Esophagus squamous epithelium (tissue), 5 donors: ENCODE measurements at places on chromosomes 12 and 14.

- no peak for DNase-seq
Measured at GRCh38 chr12:130026608-130027176, 122.9 kb upstream of the TMEM132D start.

- no peak for DNase-seq
Measured at GRCh38 chr12:132873724-132874123, 13.7 kb downstream of the CHFR start.

- no peak for DNase-seq
Measured at GRCh38 chr14:30078811-30079402, 151.3 kb upstream of the PRKD1 start.

DNA sequence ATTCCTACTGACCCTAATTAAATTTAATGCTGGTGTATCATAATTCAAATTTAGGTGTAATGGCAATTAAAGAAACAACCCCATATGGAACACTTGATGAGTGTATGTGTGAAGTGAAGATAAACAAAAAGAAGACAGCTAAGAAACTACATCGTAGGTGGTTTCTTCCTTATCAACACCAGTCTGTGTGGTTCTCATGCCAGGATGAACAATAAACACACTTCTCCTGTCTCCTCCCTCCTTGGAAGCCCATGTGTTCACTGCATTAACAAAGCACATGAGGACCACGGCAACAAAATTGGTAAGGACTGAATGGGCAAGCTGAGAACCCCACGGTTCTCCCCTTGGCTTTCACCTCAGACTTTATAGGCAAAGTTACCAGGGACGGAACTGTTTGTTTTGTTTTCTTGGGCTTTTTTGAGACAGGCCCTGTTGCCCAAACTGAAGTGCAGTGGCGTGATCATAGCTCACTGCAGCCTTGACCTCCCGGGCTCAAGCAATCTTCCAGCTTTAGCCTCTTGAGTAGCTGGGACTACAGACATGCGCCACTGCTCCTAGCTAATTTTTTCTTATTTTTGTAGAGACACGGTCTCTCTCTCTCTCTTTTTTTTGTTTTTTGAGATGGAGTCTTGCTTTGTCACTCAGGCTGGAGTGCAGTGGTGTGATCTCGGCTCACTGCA, 71.0 kb downstream of the TRAFD1 start:
- DNase-seq: no peak

- DNase-seq: no peak
Measured at GRCh38 chr14:55317542-55318306, 46.5 kb downstream of the FBXO34 start.

DNA sequence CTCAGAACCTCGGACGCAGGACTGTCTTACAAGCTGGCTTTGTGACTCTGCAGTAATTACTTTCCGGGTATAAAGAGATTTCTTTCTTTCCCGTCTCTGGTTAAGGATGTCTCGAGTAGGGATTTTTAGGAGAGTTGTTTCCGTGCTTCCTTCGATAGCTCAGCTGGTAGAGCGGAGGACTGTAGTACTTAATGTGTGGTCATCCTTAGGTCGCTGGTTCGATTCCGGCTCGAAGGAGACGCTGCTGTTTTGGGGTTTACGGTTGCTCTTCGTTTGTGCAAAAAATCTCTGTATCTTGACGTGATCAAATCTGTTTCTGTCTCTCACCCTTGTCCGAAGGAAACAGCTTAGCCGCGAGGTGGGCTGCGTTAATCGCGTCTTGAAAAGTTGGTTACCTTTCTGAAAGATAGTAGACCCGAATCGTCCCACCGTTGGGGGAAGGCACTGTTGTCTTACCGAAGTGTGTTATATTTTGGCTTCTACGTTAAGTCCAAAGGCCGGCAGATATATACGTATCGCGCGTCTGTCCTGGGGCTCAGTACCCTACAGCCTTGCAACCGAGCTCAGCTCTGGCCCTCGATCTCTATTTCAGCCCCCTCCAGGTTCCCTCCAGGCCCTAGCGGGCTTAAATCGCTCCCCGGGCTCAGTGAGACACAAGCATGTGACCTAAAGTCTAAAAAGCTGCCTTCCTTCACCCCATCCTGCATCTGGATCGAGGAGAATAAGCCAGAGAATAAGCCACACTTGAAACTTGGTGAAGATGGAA, 1.1 kb upstream of the RNASE4 start:
- DNase-seq: no peak

- no peak for DNase-seq
Measured at GRCh38 chr12:84161296-84161695, 751.3 kb downstream of the SLC6A15 start.

DNA sequence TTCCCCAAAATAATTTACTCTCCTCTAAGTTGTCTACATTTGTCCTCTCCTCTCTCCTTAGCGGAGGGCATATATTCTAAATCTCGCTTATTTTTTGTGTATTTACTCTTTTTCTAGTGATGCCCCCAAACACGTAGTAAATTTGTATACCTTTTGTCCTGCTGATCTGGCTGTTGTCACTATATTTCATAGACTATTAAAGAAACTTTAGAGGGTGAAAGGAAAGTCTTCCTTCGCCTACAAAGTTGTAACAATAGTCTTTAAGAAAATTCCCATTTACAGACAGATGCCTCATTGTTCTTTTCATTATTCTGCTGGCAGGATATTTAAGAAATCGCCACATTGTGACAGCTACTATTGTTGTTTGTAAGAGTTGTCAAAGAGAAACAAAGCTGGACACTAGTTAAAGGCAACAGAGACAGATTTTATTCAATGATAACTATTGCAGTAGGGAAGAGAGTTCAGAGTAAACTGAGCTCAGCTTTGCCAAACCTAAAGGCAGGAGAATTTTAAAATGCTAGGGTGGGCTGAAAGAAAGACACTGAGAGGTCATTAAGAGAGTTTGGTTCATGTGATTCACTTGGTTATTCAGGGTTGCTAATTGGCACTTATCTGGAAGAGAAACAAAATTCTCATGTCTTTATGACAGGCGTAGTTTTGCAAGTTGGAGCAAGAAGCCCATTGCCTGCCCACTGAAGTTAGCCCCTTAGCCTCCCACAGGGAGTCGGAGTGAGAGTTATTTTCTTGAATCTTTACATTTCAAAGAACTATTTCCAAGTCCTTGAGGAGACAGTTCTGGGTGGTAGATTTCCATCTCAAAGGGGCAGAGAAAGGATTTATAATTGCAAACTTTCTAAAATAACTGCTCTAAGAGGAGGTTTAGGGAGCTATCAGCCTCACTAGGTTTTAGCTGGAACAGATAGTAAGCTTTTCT, 1272.5 kb upstream of the SEL1L start:
- DNase-seq: no peak

- DNase-seq: no peak
Measured at GRCh38 chr14:50362764-50363713, 33.6 kb downstream of the CDKL1 start.

DNA sequence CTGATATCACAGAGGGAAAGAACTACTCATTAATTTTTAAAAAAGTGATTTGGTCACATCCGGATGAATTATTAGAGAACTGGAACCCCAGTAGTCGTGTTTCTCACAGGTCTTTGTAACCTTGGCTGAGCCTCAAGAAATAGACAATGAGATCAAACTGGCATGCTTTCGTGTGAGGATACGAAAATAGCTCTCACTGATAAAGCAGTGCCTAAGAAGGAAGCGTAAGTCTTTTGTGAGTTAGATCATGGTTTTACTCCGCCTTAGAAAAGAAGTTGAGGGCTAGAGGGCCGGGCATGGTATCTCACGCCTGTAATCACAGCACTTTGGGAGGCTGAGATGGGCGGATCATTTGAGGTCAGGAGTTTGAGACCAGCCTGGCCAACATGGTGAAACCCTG, 33.8 kb upstream of the GALNT16 start:
- DNase-seq: no peak

- DNase-seq: no peak
Measured at GRCh38 chr14:81353691-81354323, 46.3 kb downstream of the STON2 start.

DNA sequence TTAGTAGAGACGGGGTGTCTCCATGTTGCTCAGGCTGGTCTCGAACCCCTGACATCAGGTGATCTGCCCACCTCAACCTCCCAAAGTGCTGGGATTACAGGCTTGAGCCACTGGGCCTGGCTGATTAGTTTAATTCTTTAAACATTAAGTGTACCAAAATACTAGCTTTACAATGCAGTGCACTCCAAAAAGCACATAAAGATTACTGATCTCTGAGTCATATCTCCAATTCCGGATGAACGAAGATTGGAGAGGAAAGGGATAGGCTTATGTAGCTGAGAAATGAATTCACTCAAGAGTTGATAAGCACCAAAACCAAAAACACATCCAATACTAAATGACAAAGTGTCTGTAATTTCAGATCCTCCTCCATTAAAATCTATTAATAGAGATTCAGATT, 15.1 kb downstream of the NAV3 start:
- no peak for DNase-seq

DNA sequence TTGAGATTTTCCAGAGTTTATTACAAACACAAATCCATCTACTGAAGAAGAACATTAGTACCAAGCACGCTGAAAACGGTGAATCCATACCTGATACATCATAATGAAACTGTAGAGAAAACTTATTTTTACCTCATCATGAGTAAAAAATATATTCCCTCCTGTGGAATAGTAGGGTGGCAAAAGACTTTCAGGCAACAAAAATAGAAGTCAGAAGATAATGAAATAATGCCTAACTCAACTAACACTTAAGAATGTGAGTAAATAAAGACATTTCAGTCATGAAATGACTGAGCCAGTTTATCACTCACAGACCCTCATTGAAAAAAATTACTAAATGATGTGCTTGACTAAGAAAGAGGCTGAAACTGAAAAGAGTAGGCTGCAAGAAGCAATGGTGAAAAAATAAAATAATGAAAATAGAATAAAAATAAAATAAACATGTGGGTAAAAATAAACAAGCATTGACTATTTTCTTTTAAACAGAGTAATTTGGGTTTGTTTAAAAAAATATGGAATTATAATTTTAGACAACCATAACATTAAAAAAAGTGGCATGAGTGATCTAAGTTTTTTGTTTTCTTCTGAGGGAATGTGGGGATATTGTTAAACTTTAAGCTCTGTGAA, 148.6 kb downstream of the ASCL1 start:
- DNase-seq: no peak

GRCh38 chr12:77767756-77768343, 62.8 kb upstream of the NAV3 start:
- no peak for DNase-seq

DNA sequence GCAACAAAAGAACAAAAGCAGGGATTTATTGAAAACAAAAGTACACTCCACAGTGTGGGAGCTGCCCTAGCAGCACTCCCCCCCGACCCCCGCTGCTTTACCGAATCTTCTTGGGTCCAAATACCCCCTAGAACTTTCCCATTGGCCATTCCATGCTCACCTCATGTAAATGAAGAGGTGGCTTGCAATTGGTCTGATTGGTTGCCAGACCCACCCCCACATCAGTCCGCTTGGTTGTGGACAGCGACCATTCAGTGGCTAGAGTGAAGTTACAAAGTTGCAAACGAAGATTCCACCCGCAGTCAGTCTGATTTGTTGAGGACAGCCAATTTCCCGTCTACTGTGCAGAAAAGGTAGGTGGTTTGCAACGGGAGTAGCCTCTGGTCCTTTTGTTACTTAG, 3.9 kb downstream of the STYX start:
- DNase-seq: no peak

DNA sequence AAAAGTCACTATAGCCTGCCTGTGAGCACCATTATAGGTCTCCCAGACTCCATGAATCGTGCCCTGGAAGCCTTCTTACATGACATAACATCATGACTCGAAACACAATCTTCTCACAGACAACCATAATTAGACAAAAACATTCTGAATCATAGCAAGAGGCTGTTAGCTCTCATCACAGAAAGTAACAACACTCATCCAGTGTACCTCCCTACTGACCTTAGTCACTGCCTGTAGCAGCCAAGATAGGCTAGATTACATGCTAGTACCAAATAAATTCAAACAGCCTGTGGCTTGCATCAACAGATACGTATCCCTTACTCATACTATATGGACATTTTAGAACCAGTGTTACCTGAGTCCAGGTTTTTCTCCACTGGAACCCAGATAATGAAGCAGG, 663.8 kb upstream of the FOXG1 start:
- no peak for DNase-seq

GRCh38 chr14:36967892-36968555, 204.4 kb downstream of the SLC25A21 start:
- DNase-seq: no peak

- DNase-seq: no peak
Measured at GRCh38 chr12:64718649-64719048, 40.6 kb downstream of the GNS start.

- DNase-seq: no peak
Measured at GRCh38 chr12:68477906-68478305, 132.8 kb upstream of the RAP1B start.

DNA sequence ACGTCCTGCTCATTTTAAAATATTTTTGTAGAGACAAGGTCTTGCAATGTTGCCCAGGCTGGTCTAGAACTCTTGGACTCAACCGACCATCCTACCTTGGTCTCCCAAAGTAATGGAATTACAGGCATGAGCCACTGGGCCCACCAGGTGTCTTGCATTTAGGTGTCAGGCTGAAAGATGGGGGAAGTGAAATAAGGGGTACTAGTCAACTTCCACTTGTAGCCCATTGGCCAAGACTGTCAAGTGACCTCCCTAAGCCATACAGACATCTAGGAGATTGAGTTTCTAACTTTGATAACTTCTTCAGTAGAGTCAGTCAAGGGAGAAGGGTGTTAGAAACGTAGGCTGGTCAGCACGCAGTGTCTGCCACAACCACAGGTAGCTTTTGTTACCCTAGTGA, 32.0 kb downstream of the ARF6 start:
- DNase-seq: no peak

DNA sequence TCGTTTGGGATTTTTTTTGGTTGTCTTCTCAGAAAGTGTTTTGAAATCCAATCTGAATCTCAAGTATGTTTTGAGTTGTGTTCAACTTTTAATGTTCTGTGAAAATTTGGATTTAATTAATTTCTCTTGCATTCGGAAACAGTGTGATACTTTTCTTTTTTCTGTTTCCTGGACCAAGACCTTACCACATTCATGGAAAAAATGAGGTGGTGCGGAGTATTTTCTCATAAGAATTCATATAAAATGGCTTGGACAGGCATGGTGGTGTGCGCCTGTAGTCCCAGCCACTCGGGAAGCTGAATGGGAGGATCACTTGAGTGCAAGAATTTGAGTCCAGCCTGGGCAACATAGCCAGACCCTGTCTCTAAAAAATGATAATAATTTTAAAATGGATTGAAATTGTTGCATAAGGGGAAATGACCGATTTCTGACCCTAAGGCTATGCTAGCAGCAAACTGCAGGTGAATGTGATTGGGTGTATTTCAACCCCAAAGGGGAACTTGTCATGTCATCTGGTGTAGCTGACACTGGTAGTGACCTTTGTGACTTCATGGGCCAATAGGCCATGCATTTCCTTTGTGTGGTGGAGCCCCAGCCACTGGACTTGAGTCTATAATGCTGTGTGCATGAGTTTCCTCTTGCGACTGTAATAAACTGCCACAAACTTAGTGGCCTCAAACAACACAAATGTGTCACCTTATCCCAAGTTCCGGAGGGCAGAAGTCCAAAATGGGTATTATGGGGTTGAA, 123.5 kb upstream of the RFLNA start:
- no peak for DNase-seq

GRCh38 chr14:82075566-82075965, 541.9 kb upstream of the SEL1L start:
- no peak for DNase-seq
